ENCODE measurements at places on chromosomes 6 and 20. TPM values are rescaled to one million over a fixed set of nuclear protein-coding genes. Genes with fewer than 3 reads are reported as not detected.

The DNMT3B gene
- 0.65 TPM for total RNA-seq

The STAU1 gene
- total RNA-seq: 65.9 TPM

The CCN5 gene
- total RNA-seq: 5.8 TPM

The CRIP3 gene
- total RNA-seq: not detected

The ANKRD60 gene
- total RNA-seq: not detected

The FILIP1 gene
- 2.7 TPM for total RNA-seq

The BPIFB1 gene
- not detected for total RNA-seq

The PROKR2 gene
- not detected for total RNA-seq

The ATP6V1G2 gene
- total RNA-seq: 1.3 TPM

The PTCRA gene
- not detected for total RNA-seq

The CLPSL1 gene
- total RNA-seq: not detected

The PRR18 gene
- total RNA-seq: not detected

The CRISP3 gene
- total RNA-seq: not detected

The RGL2 gene
- 31.4 TPM for total RNA-seq

The NTSR1 gene
- total RNA-seq: not detected

The MEP1A gene
- not detected for total RNA-seq

The SNRNP48 gene
- total RNA-seq: 16.2 TPM

The PPP1R3G gene
- total RNA-seq: 1.3 TPM

The TBC1D22B gene
- 4.7 TPM for total RNA-seq

The KIAA1755 gene
- total RNA-seq: 0.32 TPM

The TMEM14C gene
- total RNA-seq: 198 TPM

The COL21A1 gene
- 31.8 TPM for total RNA-seq

The GINS1 gene
- 3.6 TPM for total RNA-seq

The CLDN20 gene
- not detected for total RNA-seq

The SIRPG gene
- not detected for total RNA-seq

The TREML1 gene
- not detected for total RNA-seq

The C20orf144 gene
- not detected for total RNA-seq

The SEMG1 gene
- not detected for total RNA-seq

The KIF25 gene
- not detected for total RNA-seq

The GTSF1L gene
- not detected for total RNA-seq

The HLA-DPA1 gene
- total RNA-seq: 1.4 TPM

The HTR1E gene
- total RNA-seq: not detected

The TRIM31 gene
- total RNA-seq: not detected

The EEF1A2 gene
- 2.4 TPM for total RNA-seq

The TRIM15 gene
- total RNA-seq: not detected

The OOEP gene
- not detected for total RNA-seq

The SLC2A10 gene
- 43.7 TPM for total RNA-seq

The ELOVL2 gene
- total RNA-seq: 7.0 TPM

The RNF182 gene
- total RNA-seq: not detected

The PI3 gene
- 4.5 TPM for total RNA-seq

The ADGB gene
- total RNA-seq: not detected

The NFATC2 gene
- 0.36 TPM for total RNA-seq

The ADGRF5 gene
- total RNA-seq: 3.4 TPM

The TCP11 gene
- total RNA-seq: not detected

The SLC13A3 gene
- total RNA-seq: 0.36 TPM

The SH3BGRL2 gene
- 2.0 TPM for total RNA-seq

The KAT14 gene
- 11.3 TPM for total RNA-seq

The TSHZ2 gene
- total RNA-seq: 1.9 TPM

The CDH4 gene
- total RNA-seq: 0.54 TPM

The ADTRP gene
- total RNA-seq: not detected

The LINC00237 gene
- not detected for total RNA-seq

The TUBB1 gene
- not detected for total RNA-seq

The EYA2 gene
- 3.6 TPM for total RNA-seq

The TCF19 gene
- total RNA-seq: 7.0 TPM

The IMPG1 gene
- not detected for total RNA-seq
